ENCODE measurements at places on chromosomes 4 and X.

GRCh38 chr4:147732518-147733235 is 789 bp downstream of the ARHGAP10 start:
- peak; percentile 17 for DNase-seq

GRCh38 chrX:155216940-155217440 is 730 bp downstream of the VBP1 start:
- no peak for DNase-seq

DNA sequence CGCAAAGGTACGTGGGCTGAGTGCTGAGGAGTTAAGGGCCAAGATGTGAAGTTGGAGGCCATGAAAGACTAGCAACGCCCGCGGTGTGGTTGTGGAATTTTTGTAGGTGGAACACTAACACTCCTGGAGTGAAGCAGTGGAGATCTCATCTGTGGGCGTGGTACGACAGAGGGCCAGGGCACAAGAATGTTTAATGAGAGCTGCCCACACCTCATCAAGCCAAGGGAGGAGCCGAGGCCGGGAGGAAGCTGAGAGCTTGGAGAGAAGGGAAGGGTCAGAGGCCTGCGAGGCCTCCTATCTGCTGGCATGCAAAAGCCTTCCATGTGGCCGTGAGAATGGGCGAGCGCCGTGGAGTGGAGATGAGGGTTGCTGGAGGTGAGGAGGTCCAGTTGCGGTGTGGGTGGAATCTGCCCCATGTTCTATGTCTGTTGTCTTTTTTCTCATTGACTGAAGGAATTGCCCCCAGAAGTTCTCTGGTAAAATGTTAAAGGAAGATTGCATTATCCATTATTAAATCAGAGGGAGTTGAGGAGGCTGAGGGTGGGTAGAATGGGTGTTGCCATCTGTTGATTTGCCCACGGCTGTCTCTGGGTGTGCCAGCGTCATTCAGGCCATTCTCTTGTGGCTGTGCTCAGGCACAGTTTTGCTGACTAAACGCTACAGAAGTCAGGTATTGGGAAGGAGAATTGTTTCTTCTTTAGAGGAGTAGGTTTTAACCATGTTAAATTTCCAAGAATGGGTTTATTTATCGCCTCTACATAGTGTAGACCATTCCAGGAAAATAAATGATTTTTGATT is 19.8 kb downstream of the SNX25 start:
- DNase-seq = no peak

DNA sequence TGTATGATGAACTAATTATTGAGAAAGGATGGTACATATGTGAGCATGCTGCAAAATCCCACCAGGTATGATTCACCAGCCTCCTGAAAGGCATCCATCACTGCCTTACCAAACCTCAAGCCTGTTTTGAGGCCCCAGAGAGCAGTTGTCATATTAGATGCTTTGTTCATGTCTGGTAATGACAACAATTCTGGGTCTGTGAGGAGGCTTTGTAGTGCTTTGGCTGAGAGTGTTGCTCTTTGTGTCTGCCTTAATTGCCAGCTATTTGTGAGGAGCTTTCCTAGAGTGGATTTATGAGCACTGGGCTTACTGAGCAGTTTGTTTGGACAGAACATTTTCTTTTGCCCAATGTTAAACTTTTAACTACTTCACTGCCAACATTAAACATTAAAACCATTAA is 69.2 kb downstream of the HEPH start:
- no peak for DNase-seq

Data from naive thymus-derived CD4-positive, alpha-beta T cell (primary cell).